ENCODE measurements at places on chromosomes 6 and 20.

GRCh38 chr6:133093956-133094355, 147.2 kb upstream of the EYA4 start:
- DNase-seq: no peak

- DNase-seq: peak; percentile 11
These were observed 75.7 kb downstream of the SYNJ2 start for GRCh38 chr6:158057213-158057987.

- no peak for DNase-seq
These were observed 154.1 kb upstream of the BMP2 start for GRCh38 chr20:6613280-6613861.

- DNase-seq: peak; percentile 86
These were observed 1.2 kb downstream of the EZR start for GRCh38 chr6:158817728-158818580.

GRCh38 chr6:162088091-162088490, 639.5 kb downstream of the PRKN start:
- no peak for DNase-seq

DNA sequence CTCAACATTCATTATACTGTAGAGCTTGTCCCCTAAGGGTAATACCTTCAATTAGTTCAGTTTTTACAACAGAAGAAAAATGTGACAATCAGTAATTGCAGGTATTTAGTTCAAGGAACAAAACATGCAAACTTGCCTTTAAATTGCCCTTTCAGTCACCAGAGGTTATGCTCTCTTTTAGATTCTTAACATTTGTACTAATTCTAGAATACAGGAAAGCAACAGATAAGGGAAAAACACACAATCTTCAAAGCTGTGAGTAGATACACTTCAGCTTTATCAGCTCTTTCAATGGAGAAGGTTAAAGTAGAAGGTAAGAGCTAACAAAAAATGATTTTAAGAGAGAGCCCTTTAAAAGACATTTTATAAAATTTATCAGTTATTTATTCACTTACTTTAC, 173.1 kb downstream of the HS3ST5 start:
- no peak for DNase-seq

GRCh38 chr6:148263010-148263409, 79.6 kb upstream of the SASH1 start:
- DNase-seq: no peak

- DNase-seq: no peak
These were observed 296.3 kb downstream of the QKI start for GRCh38 chr6:163710532-163711470.

- no peak for DNase-seq
These were observed 33.7 kb upstream of the IRF4 start for GRCh38 chr6:357791-358341.

DNA sequence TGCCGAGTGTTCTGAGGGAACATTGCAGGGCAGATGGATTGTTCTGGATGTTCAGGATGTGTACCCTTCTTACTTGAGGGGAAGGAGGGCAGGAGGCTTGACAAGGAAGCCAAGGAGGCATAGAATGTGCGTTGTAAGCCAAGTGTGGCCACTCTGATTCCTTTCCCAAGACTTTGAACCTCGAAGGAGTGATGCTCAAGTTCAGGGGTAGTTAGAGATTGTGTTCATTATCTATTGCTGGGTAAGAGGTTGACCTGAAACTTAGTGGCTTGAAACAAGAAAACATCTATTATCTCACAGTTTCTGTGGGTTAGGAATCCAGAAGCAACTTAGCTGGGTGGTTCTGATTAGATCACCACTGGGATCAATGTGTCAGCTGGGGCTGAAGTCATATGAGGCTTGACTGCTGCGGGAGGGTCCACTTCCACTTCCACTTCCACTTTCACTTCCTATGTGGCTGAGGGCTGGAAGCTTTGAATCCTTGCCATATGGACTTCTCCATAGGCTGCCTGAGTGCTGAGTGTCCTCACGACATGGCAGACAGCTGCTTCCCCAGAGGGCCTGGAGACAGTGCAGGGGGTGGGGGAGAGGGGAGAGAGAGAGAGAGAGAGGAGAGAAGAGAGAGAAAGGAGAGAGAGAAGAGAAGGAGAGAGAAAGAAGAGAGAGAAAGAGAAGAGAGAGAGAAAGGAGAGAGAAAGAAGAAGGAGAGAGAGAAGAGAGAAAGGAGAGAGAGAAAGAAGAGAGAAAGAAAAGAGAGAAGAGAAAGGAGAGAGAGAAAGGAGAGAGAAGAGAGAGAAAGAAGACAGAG, 6.9 kb upstream of the CD40 start:
- DNase-seq: peak; percentile 24

- DNase-seq: no peak
These were observed 8.7 kb downstream of the CST3 start for GRCh38 chr20:23629017-23629541.

DNA sequence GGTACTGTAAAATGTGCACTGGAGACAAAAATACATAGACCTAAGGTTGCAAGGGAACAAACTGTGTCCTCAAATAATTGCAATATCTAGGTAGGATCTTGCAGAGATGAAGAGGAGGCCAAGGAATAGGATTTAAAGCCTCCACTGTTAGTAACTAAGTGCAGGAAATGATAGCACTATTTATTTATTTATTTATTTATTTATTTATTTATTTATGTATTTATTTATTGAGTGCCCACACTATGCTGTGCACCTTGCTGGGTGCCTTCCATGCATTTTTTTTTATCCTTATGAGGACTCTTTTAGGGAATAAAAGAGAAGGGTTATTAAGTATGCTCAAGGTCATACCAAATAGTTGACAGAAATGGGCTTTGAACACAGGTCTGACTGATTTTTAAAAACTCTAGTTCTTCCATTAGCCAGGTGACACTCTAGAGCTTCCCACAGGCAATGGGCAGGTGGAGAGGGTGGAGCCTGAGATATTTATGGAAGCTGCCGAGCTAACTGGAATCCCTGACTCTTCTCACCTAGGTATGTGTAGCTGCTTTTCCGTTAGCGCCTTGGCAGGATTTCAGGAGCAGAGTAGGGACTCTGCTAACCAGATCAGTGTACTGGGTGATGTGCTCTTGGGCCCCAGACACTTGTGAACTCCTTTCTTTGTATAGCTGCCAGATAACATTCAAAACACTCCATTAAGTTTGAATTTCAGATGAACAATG, 12.8 kb upstream of the NUP153 start:
- DNase-seq: no peak

DNA sequence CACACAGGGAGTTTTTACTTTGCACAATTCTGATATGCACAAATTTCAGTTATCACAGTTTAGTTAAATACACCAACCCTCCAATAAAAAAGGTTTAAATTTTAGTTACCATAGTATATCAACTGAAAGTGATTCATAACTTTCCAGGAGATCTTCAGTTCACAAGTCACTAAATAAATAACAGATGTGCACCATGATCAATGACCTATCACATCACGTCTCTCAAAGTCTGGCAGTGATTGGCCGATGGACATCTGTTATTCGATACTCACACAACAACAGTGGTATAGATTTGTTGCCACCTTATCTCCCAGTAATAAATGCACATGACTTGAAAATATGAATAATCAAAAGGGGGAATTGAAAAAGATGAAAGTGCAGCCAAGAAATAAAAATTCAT, 66.8 kb upstream of the PTCHD4 start:
- no peak for DNase-seq

- no peak for DNase-seq
These were observed 261.2 kb downstream of the ADGB start for GRCh38 chr6:146859795-146860495.

DNA sequence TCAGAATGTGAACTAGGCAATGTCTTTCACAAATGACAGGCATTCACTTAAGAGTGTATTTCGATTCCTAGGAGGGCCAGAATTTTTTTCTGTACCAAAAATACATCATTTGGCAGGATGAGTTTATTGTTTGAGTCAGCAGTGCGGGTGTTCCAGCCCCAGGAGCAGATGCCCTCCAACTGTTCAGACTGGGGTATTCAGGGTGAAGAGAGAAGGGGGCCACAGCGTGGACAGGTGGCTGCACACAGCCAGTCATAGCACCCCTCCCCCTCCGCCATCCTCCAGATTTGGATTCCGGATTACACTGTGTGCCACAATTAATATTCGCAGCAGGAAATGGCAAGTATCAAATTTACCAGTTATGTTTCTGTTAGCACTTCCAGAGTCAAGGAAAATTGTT, 38.6 kb downstream of the RIPOR2 start:
- no peak for DNase-seq

- no peak for DNase-seq
These were observed 36.5 kb upstream of the BCLAF1 start for GRCh38 chr6:136326038-136326553.

DNA sequence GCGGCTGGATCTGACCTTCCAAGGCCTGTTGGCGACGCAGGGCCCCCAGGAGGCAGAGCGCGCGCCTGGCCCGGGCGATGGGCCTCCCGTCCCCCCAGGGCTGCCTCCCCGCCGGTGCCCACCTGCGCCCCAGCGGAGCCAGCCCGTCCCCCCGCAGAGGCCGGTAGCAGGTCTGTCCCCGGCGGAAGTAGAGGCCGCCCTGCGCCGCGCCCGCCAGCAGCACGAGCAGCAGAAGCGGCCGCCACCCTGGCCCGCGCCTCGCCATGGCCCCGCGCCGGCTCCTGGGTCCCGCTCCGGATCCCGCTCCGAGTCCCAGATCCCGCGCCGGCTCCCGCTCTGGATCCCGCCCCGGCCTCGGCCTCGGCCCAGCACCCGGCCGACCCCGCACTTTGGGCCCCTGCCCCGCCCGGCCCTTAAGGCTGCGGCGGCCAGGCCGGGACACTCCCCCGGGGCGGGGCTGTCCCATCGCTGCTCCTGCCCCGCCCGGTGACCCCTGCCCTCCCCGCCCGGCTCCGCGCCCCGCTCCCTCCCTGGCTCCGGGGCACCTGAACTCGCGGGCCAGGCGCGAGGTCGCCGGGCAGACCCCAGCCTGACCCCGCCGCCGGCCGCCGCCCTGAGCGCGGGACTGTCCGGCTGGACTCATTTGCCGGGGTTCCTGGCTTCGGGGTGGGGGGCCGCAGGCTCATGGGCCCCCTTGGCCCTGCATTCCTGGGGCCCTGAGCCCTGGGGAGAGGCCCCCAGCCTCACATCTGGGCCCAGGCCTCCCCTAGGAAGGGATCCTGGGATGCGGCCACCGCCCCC, at the start of gene CTSZ:
CTSZ (minus strand) TSS at position 391 of the 801 bp plus-strand sequence; CDS start at position 265, 126 bp downstream.
- peak; percentile 45 for DNase-seq

Data from CD4-positive, alpha-beta T cell treated with Interleukin-10 for 1 hour (primary cell).